ENCODE measurements at places on chromosomes 2 and 18. TPM values are rescaled to one million over a fixed set of nuclear protein-coding genes. Genes with fewer than 3 reads are reported as not detected.

Gene KCNG2
- not detected for polyA plus RNA-seq

Gene CAVIN2
- 0.55 TPM for polyA plus RNA-seq

Gene CCDC74B
- polyA plus RNA-seq: 0.92 TPM

Gene TPO
- 1.2 TPM for polyA plus RNA-seq

Gene CNDP1
- polyA plus RNA-seq: 2.3 TPM

All from Purkinje cell (primary cell).